ENCODE measurements at places on chromosomes 1 and 21.

- DNase-seq = no peak
These were observed 401 bp downstream of the ERRFI1 start for GRCh38 chr1:8025671-8026144.

DNA sequence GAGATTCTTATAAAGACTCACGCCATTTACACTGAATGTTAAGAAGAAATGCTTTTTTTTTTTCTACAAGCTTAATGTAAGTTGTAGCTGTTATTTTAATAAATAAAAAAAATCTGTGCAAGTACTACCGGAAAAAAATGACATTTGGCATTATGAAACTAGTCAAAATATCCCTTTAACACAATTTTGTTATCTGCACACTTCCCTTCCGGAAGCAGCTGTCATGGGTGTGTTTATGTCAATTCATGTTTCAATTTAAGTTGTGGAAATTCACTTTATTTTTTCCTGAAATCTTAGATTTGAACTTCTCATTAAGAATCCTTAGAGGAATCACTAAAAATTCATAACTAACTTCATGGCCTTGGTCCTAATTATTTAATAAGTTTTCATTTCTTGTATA, 308.1 kb downstream of the KCTD3 start:
- DNase-seq = no peak

DNA sequence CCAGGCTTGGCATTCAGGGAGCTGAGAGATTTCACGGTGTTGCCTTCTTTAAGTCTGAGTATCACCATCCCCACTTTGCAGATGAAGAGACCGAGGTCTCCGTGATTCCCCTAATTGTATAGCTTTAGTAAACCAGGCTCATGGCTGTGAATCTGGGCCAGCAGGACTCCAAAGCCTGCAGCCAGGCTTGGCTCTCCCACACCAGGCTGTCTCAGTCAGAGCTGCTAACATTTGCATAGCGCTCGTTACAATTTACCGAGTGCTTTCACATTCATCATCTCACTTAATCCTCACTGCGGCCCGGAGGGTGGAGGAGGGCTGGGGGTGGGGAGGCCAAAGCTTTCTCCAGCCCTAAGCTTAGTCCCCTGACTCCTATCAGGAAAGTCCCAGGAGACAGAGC, 11.7 kb downstream of the C1orf94 start:
- no peak for DNase-seq

DNA sequence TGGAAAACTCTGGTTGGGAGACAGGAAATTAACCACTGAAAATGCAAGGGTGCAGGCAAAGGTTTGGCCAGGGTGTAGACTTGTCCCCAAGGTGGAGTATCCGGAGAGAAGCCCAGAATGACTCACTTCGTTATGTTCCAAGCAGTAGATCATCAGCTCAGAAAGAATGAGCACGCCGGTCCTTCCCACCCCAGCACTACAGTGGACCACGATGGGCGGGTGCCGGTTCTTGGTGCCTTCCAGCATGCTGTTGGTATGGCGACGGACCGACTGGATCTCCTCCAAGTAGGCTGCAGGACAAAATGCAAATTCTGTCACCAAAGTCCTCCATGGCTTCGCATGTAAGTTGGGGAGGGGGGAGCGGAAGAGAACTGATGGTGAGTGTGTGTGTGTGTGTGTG, 83.4 kb downstream of the SMYD2 start:
- no peak for DNase-seq

- no peak for DNase-seq
These were observed 46.4 kb downstream of the ZNF281 start for GRCh38 chr1:200363264-200363933.

DNA sequence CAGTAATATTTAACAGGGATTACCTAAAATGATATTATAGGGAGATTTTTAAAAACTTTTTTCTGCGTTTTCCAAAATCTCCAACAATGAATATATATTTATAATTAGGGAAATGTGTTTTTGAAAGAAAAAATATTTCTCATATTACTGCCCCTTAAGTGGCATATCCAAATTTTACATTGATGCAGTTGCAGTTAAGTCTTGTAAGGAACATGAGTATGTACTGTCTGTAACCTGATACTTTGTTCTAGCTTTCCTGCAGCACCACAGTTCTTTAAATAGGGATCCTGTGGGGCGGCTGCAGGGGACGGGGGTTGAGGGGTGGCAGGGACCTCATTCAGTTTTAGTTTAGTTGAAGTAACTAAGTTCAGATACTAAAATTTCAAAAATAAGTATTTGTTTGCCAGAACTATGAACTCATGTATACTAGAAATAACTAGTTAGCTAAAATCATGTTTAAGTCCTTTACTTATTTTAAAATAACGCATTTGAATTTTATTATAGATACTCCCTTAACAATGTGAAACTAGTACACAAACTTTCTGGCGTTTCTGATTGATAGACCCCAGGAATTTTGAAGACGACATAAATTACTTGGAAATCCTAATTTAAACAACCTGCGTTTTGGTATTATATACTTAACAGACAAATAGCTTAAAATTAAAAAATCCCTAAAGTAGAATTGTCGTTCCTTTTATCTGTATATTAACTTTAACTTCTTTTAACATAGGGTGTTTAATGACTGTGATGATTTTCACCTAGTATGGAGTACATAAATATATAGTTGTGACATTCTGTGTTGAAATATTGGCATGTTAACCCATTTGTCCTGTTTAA, 639 bp upstream of the DNAJB4 start:
- peak; percentile 89 for DNase-seq

- no peak for DNase-seq
These were observed 31.4 kb downstream of the FAAP20 start for GRCh38 chr1:2163205-2163604.

- DNase-seq = no peak
These were observed 1.0 kb upstream of the DENND2D start for GRCh38 chr1:111201275-111202090.

GRCh38 chr1:8434101-8434500, 116.2 kb downstream of the SLC45A1 start:
- DNase-seq = no peak

- no peak for DNase-seq
These were observed 2.4 kb upstream of the ZRANB2 start for GRCh38 chr1:71083271-71083670.

- peak; percentile 62 for DNase-seq
These were observed 10.3 kb upstream of the LMNA start for GRCh38 chr1:156104065-156104810.

DNA sequence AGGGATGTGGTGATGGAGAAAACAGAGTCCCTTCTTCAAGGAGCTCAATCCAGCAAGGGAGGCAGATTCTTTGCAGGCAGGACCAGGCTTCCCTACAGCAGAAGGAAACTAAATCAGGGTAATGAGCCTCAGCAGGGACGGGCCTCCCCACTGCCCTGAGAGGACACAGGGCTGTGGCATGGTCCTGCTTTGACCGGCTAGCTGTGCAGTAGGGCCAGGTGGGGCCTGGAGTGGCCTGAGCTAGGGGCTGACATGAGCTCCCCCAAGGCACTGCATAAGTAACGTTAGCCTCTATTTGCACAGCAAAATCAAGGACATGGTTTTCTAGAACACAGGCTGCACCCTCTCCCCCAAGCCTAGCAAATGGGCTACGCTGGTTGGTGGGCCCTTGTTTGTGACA, 162.9 kb downstream of the RYR2 start:
- no peak for DNase-seq

- no peak for DNase-seq
These were observed 150.9 kb downstream of the CNIH3 start for GRCh38 chr1:224767031-224767430.

DNA sequence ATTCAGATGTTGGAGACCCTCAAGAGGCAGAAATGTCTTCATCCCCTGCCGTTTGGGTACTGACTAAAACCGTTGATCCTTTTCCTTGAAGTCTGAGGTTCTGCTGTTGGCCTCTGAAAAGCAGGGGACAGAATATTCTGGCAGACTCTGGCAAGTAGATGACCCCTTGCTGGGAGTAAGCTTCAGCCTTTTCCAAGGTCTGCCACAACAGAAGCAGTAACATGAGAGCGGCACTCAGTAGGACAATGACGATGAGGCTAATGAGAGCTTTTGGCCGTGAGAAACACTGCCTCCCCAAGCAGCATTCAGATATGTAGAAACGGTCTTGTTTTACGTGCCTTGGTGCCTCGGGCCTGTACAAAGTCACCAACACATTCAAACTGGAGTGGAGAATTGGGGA, 143.7 kb downstream of the ST6GALNAC5 start:
- no peak for DNase-seq

GRCh38 chr1:41631971-41632370, 147.5 kb upstream of the EDN2 start:
- DNase-seq = no peak

GRCh38 chr1:212605441-212606394, 2.8 kb upstream of the ATF3 start:
- DNase-seq = no peak

DNA sequence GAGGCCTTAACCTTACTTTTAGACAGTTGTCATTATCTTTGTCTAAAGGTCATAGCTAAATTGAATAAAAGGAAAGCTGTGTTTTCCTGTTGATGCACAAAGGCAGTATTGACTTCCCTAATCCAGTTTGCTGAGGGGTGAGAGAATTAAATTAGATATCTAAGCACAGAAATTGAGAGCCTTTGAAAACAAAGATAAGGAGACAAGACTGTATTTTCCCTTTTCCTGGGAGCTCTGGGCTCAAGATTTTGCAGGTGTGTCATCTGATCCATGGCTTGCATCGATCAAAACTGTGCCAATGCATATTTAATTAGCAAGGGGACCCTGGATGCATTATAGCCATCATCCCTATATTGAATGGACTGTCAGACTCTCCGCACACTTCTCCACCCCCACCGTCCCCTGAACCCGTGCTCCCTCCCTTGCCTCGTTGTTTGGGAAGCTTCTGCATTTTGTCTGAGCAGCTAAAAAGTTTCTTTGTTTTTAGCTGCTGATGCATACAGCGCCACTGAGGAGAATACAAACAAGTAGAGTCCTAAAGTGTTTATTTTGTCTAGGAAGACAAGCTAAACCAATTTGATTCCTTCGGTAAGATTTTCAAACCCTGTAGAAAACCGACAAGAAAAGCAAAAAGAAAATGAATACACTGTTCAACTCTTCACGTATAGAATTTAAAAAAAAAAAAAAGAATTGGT, 186.3 kb downstream of the NFIA start:
- DNase-seq = no peak

GRCh38 chr1:93822730-93823425, 56.1 kb downstream of the DNTTIP2 start:
- DNase-seq = no peak

DNA sequence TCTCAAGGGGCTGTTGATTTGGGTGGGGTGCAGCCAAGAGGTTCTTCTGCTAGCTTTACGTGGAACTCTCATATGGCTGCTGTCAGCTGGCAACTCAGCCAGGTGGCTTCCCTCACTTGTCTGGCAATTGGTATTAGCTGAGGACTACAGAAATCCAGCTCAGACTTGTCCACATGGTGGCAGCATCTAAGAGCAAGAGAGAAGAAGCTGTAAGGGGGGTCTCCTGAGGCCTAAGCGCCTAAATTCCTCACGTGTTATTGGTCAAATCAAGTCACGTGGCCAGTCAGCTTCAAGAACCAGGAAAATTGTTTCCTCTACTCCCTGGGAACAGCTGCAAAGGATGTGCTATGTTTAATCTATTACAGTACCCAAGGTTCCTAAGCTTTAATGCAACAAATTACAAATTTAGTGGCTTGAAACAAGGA, 4.2 kb upstream of the DYRK3 start:
- peak; percentile 81 for DNase-seq

DNA sequence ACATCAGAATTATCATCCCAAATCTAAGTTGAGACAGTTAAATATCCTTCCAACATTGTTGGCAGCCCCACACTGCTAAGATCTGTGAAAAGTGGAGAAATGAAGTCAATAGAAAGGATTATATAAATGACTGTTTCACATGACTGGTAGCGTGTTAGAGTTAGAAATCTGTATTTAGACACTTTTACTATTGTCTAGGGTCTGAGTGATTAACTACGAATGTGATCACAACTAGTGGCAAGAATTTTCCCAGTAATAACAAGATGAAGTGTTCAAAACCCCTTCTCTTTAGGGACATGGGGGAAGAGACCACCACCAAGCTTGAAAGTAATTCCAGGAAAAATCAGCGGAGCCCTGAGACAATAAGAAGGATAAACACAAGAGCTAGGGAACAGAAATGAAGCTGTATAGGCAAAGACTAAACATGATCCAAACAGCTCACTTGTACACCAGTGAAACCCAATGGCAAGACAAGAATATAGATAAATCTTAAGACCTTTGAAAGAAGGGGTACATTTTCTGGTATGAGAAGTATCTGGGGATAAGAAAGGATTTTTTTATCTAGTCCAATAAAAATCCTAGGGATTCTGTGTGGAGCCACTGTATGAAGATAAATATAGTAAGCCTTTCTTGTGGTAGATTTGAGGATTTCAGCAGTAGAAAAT, 646.6 kb upstream of the USP24 start:
- DNase-seq = no peak
